Pancreas (tissue), 10 donors: ENCODE measurements at places on chromosomes 12 and 14. TPM values are rescaled to one million over a fixed set of nuclear protein-coding genes. Genes with fewer than 3 reads are reported as not detected.

BCL11B gene
- 0.12 TPM for total RNA-seq

PTPN21 gene
- 12.9 TPM for total RNA-seq

STON2 gene
- 3.8 TPM for total RNA-seq

PIANP gene
- total RNA-seq: 0.24 TPM

C12orf60 gene
- 1.0 TPM for total RNA-seq

FERMT2 gene
- 16.2 TPM for total RNA-seq

XRCC3 gene
- total RNA-seq: 2.2 TPM

KLHL33 gene
- total RNA-seq: 0.09 TPM

BDKRB2 gene
- 7.3 TPM for total RNA-seq

CLEC2A gene
- not detected for total RNA-seq

TAS2R9 gene
- total RNA-seq: not detected

DDIT3 gene
- 8.5 TPM for total RNA-seq

EGLN3 gene
- 2.9 TPM for total RNA-seq

TAS2R8 gene
- total RNA-seq: not detected

KRT79 gene
- not detected for total RNA-seq

OSBPL8 gene
- 22.4 TPM for total RNA-seq

KRT77 gene
- not detected for total RNA-seq

LIN7A gene
- 0.42 TPM for total RNA-seq

EIF4B gene
- 343 TPM for total RNA-seq

E2F7 gene
- 0.20 TPM for total RNA-seq

ST8SIA1 gene
- 0.47 TPM for total RNA-seq

SRRM4 gene
- not detected for total RNA-seq

IL26 gene
- total RNA-seq: not detected

DGKA gene
- total RNA-seq: 23.0 TPM

ZDHHC22 gene
- total RNA-seq: 0.04 TPM

POTEM gene
- not detected for total RNA-seq

YLPM1 gene
- total RNA-seq: 24.0 TPM

RIMBP2 gene
- total RNA-seq: 4.4 TPM

P2RX4 gene
- total RNA-seq: 36.3 TPM
